Fibroblast of lung (primary cell): ENCODE measurements at places on chromosomes 5 and 9.
A peak's percentile ranks its signal among the peaks of the same experiment; 100 is the strongest.

DNA sequence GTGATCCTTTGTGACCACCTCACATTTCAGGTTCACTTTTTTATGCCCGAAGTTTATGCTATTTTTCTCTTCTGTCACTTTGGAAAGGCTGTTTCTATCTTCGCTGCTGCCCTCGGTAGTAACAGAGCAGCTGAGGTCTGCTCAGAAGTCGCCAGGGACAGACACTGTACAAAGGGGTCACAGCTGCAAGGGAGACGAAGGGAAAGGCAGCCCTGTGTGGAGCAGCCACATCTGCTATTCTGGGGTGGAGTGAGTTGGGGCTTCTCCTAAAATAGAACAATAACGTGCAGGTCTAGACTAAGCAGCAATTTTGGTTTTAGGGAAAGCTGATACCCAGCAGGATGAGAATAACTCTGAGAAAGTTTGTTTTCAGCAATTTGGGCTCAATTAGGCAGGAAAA is 72.5 kb downstream of the ACTL7B start:
- no peak overlapping the region for H3K27ac ChIP-seq
- H3K4me1 ChIP-seq, result no peaks in the 10 kb centered on the region
- no peaks in the 10 kb centered on the region for H3K36me3 ChIP-seq
- no peak overlapping the region for H3K4me3 ChIP-seq

GRCh38 chr9:21102305-21102704 is 24.6 kb upstream of the IFNB1 start:
- no peaks in the 10 kb centered on the region for H3K4me1 ChIP-seq
- no peaks in the 10 kb centered on the region for H3K27me3 ChIP-seq
- H3K27ac ChIP-seq, result no peak overlapping the region
- no peak overlapping the region for H3K4me3 ChIP-seq
- no peak for DNase-seq

GRCh38 chr5:149521739-149522685 is 29.2 kb downstream of the CSNK1A1 start:
- peaks cover 8% of the 10 kb centered on the region for H3K4me1 ChIP-seq
- H3K36me3 ChIP-seq, result peaks cover 5% of the 10 kb centered on the region
- H3K27me3 ChIP-seq, result no peaks in the 10 kb centered on the region
- no peak overlapping the region for H3K27ac ChIP-seq

DNA sequence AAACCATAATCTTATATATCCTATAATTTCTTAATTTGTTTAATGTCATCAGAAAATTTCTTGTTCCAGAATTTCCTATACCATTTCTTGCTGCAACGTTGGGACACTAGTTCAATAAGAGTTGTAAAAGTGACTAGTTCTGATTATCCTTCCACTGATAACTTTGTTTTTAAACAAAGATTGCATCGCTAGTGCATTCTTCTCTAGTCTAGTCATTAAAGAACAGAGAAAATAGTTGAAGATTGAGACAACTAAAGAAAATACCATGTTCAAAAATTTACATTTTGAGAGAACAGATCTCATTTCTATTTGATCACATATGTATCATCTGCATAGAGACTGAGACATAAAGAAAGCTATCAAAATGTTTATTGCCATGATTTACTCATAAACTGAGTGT is 1888.2 kb downstream of the EFNA5 start:
- H3K27me3 ChIP-seq, result no peaks in the 10 kb centered on the region
- H3K4me3 ChIP-seq, result no peak overlapping the region
- H3K27ac ChIP-seq, result no peak overlapping the region
- peak; percentile 9 for DNase-seq

DNA sequence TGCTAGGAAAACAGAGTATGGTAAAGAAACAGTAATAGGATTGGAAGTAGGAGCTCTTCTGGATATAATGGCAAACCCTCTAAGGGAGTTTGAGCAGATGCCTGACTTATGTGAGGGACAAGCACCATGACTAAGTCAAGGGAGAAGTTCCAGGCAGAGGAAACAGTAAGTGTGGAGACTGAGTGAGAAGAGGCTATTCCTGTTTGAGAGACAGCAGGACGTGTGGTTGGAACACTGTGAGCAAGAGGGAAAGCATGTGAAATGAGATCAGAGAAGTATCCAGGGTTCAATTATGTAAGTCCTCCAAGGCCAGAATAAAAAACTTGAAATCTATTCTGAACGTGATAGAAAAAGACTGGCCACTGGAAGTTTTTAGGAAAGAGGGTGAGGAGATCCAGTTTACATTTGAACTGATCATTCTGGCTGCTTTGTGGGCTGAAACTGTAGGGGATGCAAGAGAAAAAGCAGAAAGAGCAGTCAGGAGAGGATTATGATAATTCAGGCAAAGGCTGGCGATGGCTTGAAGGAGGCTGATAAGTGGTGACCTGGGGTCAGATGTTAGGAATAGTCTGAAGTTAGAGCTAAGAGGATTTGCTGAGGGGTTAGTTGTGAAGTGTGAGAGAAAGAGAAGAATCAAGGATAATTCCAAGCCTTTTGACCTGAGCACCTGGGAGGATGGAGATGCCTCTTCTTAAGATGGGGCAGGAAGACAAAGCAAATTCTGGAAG is 19.2 kb downstream of the DMAC1 start:
- no peaks in the 10 kb centered on the region for H3K27me3 ChIP-seq
- H3K36me3 ChIP-seq, result no peaks in the 10 kb centered on the region
- H3K27ac ChIP-seq, result no peak overlapping the region
- no peak overlapping the region for H3K4me3 ChIP-seq
- DNase-seq, result peak; percentile 18

GRCh38 chr5:80125022-80125961 is 90.1 kb downstream of the THBS4 start:
- H3K4me1 ChIP-seq, result no peaks in the 10 kb centered on the region

DNA sequence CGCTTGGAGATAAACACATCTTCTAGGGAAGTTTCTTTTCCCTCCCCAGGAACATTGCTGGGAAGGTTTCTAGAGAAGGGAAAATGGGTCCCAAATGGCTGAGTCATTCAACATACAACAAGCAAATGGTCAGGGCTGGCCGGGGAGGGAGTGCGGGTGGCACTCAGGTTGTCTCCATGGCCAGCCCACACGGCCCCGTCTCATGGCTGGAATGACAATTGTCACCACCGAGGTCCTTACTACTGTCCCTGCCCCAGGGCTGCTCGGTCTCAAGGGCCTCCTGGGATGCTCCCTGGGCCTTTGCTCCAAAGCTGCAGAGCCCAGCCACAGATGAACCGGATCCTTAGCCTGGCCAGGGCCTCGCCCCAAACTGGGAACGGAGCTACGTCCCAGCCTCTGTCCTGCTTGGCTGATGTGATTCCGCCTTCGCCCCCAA is 121.9 kb downstream of the FGF18 start:
- H3K27ac ChIP-seq, result no peak overlapping the region
- H3K27me3 ChIP-seq, result peaks cover 3% of the 10 kb centered on the region
- DNase-seq, result no peak
- no peak overlapping the region for H3K4me3 ChIP-seq
- no peaks in the 10 kb centered on the region for H3K36me3 ChIP-seq

GRCh38 chr9:13941714-13942113 is 372.2 kb downstream of the NFIB start:
- no peak for DNase-seq
- no peaks in the 10 kb centered on the region for H3K36me3 ChIP-seq
- H3K27ac ChIP-seq, result no peak overlapping the region

- no peaks in the 10 kb centered on the region for H3K4me1 ChIP-seq
- peaks cover 7% of the 10 kb centered on the region for H3K36me3 ChIP-seq
- no peak for DNase-seq
- H3K27ac ChIP-seq, result no peak overlapping the region
- H3K4me3 ChIP-seq, result no peak overlapping the region
These were observed 21.5 kb downstream of the SNAPC3 start for GRCh38 chr9:15444141-15444540.

DNA sequence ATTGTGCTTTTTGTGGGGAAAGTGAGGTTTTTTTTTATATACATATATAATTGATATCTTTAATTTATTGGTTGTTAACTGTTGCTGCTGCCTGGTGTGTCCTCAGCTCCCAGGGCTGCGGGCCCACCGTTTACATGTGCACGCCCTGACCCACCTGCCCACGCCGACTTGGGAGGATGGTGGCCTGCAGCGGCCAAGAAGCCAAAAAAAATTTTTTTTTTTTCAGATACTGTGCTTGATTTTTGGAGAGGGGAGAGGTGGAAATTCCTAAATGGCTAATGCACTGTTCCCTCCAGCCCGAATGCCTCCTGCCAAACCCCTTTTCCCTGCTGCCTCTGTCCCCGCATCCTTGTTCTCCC is 32.0 kb upstream of the HMCN2 start:
- no peak overlapping the region for H3K4me3 ChIP-seq
- H3K4me1 ChIP-seq, result peaks cover 5% of the 10 kb centered on the region
- peaks cover 9% of the 10 kb centered on the region for H3K36me3 ChIP-seq
- DNase-seq, result no peak
- no peaks in the 10 kb centered on the region for H3K27me3 ChIP-seq
- H3K27ac ChIP-seq, result no peak overlapping the region
